ENCODE measurements at places on chromosomes 3 and 15.

DNA sequence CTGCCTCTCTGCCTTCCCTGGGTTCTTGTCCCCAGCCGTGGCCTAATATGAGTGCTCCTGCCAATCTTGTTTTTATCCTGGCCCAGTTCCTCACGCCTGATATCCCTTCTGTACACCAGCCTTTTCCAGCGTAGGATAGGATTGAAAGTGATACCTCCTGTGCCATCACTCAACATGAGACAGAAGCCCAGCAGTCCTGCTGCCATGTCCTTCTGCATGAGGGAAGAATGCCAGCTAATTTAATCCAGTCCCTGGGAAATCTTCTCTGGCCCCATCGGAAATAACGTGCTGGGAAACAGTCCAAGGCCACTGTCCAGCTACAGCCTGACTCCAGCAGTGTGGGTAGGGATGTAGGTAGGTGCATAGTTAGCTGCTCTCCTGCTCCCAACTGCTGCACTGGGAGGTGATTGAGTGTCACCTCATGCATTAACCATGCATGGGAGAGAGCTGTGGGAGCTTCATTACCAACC, 92.0 kb upstream of the TPM1 start:
- no peak for DNase-seq

- no peak for DNase-seq
Measured at GRCh38 chr3:126087552-126088175, 3.7 kb upstream of the SLC41A3 start.

GRCh38 chr3:5022187-5022965, 43.1 kb downstream of the BHLHE40 start:
- peak; percentile 42 for DNase-seq

- DNase-seq, result no peak
Measured at GRCh38 chr3:151121016-151121415, 35.6 kb downstream of the MED12L start.

DNA sequence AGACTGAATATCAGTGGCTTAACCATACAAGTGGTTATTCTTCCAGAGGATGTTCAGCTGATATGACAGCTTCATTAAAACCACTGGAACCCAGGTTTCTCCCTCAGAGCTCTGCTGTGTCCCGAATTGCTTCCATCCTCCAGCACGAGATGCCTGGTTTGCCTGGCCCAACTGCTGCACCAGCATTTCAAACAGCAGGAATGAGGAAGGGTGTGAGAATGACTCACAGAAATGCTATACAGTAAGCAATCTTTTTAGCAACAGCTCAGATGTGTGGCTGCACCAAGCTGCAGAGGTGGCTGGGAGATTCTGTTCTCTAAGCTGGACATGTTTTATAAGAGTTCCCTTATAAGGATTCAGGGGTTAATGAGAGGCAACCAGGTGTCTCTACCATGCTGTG, 271.0 kb downstream of the GABRG3 start:
- no peak for DNase-seq

DNA sequence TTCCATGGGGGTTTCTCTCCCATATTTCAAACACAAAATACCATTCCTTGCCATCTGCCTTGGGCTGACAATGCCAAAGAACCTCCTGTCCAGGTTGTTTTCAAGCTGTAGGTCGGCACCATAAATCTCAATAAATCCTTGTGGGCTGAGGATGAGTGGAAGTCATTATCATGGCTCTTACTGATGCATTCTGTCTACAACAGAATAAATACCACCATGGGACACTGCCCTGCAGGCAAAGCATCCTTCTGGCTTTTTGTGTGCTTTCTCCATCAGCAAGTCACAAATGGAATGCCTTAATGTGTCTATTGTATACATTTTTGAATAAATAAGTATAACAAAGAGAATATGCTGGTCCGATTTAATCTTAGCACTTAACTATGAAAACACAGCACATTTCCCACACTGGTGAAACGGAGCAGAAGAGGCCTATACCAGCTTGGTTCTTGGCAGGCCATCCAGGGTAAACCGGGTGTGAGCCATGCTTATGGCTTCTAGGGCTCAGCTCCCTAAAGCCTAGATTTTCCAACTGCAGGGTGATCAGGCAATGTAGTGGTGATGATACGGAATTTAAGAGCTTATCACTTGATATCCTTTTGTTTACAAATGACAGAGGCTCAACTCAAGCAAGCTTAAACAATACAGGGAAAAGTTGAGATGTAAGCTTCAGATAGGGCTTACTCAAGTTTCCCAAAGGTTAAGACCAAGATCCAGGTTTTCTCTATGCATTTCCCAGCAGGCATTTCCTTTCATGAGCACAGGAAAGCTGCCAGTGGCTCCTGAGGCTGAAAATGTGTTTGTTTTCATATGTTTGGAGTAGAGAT, 133.2 kb upstream of the LRTM1 start:
- no peak for DNase-seq

DNA sequence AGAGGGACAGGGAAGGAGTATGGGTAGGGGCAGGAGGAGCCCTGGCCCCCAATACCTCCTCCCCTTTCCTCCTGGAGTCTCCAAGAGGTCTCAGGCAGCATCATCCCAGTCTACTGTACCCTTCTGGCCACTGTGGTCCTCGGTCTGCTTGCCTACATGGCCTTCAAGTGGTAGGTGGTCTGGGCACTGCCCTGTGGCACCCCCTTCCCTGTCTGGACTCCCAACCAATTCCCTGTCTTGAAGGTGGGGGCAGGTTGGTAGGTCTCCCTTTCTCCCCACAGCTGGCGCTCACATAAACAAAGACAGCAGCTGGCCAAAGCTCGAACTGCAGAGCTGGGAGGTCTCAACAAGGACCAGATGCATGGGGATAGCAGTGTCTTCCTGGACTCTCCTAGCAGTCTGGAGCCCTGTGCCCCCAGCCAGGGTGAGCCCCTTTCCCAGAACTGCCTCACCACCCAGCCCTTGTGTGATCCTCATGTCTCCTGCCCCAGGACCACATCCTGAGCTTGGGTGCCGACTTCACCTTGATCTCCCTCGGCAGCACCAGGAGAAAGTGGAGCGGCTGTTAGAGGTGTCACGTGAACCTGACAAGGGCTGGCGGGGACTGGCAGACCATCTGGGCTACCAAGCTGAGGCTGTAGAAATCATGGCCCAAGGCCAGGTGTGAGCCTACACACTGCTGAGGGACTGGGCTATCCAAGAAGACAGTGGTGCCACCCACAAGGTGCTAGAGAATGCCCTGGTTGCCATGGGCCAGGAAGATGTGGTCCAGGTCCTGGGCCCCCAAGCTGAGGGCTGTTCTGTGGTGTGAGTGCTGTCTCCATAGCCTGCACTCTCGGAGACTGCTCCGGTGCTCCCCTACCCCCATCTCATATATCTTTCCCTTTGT, 33.1 kb downstream of the NBEAL2 start:
- DNase-seq, result no peak

DNA sequence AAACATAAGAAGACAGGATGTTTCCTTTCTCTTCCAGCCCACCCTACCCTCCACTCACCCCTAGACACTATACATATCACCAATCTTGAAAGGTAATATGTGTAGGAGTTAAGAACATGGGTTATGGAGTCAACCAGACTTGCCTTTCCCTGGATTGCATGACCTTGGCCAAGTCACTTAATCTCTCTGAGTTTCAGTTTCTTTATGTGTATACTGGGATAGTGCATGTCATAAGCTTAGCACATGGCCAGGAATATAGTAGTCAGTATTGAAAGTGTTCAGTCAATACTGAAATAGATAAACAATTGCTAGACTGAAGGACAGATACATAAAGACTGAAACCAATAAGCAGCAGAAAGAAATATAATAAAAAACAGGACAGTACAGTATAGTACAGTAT, 283.2 kb upstream of the STT3B start:
- DNase-seq, result no peak

DNA sequence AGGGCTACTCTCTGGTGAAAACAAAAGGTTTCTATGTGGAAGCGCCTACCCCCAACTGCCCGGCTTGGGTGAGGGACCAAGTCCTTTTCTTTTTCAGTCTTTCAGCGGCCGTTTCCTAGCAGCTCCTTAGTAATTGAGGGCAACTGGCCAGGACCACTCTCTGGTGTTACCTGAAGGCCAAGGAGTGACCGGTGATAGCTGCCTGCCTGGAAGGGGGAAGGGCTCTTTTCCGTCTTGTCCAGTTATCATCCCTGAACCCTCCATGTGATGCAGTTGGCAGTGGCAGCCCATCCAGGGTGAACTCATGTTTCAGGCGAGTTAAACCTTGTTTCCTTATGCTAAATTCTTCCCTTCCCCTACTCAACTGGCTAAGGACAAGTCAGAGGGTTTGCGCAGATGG, 33.3 kb downstream of the RHCG start:
- no peak for DNase-seq

DNA sequence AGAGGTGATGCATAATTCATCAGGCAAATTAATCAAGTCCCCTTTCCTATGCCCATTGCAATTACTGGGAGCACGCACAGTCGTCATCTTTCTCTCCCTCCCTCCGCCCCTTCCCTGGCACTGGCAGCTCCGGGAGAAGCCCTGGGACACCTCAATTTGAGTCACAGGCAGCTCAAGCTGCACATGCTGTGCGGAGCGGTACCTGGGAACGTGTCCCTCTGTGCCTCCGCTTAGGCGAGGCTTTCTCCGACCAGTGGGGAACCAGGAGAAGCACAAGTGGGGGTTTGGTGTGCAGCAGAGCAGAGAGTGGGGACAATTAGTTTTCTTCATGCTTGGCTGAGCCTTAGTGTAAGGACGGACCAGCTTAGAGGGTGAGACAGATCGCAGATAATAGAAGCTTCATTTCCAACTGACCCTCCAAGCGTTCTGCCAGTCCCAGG, 88.3 kb downstream of the SOX14 start:
- DNase-seq, result no peak
